ENCODE measurements at places on chromosomes 3 and 15.

DNA sequence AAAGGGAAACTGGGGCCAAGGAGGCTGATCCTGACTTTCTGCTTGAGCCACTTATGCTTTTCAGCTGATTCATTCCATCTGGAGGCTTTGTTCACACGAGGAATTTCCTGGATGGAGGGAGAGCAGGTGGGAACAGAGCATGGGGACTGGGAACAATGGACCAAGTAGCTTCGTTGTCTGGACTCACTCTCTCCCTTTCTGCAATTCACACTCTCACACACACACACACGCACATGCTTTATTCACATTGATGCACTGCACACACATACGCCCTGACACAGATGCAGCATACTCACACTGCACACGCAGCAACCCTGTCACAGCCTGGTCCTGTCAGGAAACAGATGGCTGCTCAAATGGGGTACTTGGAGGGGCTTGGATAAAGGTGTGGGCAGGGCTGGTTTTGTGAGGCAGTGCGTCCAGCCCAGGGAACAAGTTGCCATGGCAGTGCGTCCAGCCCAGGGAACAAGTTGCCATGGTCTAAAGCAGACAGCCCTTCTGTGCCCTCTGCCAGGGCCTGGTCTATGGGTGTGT is 19.8 kb upstream of the CHCHD6 start:
- no peak for DNase-seq

DNA sequence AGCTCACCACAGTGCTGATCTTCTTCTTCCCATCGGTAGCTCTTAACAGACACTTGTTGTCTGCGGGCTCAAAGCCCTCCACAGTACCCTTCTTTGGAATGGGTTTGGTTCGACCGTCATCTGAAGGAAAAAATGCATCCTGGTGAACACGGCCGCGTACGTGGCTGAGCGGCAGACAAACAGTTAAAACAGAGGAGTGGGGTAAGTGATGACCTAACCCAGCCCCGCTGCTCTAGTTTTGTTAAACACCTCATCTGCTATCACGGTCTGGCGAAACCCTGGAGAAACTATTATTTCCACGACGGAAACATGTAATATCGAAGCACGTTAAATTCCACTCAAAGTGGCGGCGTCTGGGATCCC is 725 bp downstream of the SRP14 start:
- DNase-seq, result peak; percentile 18

DNA sequence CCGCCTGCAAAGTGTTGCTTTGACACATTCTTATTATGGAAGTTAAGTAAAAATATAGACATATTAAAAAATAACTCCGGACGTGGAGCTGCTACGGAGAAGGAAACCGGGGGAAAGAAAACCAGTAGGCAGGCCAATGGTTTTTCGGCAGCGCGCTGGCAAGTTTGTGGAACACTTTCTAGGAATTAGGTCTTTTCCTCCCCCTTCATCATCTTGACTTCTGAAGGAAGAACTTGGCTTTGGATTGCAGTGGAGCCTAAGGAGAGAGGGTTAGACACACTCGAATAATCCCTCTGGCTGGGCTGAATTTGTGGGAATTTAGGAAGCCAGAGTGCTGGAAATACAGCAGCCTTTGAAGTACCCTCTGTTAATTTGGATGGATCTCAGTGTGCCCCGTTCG is 317 bp downstream of the ROBO2 start:
- no peak for DNase-seq

DNA sequence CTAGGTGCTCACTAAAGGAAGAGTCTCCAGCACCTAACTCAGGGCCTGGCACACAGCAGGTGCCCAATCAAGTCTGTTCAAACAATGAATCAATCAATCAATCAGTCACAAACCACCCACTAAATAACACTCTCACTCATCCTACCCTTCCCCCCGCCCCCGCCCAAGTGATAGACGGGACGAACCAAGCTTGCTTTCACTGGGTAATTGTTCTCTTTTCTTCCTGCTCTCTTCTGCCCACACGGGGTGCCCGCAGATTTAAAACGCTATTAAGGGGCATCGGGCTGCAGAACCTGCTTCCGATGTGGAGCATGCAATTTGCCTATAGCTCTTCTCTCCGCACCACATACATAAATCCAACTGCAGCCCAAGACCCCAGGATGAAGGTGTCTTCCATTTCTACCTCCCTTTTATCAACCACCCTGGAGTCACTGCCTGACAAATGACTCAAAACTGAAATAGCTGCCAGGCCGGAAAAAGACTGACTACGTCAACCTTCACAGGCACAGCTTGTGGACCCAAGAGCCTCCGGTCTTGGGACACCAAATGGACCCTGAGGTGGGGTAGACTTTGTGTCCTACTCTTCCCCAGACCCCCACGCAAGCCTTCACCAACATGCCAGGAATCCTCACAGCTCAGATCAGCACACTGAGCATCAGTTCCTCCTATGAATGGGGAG is 1.7 kb downstream of the KLHL25 start:
- DNase-seq, result peak; percentile 36

GRCh38 chr3:124158168-124158881 is 166.4 kb upstream of the ROPN1 start:
- no peak for DNase-seq

Measured in activated naive CD4-positive, alpha-beta T cell treated with anti-CD3 and anti-CD28 coated beads, Interleukin-2, amount 50 U/mL, for 16 hours (primary cell).